ENCODE measurements at places on chromosomes 16 and 17. TPM values are rescaled to one million over a fixed set of nuclear protein-coding genes. Genes with fewer than 3 reads are reported as not detected.
A peak's percentile ranks its signal among the peaks of the same experiment; 100 is the strongest.

The KRTAP2-1 gene
- total RNA-seq, result not detected

DNA sequence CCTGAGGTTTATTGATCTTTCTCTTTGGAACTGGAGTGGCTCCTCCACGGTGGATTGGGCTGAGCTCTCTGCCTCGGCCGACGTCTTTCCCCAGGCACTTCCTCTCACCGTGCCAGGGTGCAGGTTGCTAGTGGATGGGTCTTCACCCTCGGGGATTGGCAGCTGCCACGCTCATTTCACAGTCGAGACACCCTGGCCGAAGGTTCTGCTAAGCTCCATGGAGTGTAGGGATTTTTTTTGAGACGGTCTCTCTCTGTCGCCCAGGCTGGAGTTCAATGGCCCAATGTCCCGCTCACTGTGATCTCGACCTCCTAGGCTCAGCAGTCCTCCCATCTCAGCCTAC is 280.8 kb downstream of the SEC14L1 start:
- no peaks in the 10 kb centered on the region for H3K27me3 ChIP-seq
- H3K27ac ChIP-seq, result peak overlapping the region; percentile 82
- peaks cover 79% of the 10 kb centered on the region for H3K4me1 ChIP-seq
- DNase-seq, result no peak

DNA sequence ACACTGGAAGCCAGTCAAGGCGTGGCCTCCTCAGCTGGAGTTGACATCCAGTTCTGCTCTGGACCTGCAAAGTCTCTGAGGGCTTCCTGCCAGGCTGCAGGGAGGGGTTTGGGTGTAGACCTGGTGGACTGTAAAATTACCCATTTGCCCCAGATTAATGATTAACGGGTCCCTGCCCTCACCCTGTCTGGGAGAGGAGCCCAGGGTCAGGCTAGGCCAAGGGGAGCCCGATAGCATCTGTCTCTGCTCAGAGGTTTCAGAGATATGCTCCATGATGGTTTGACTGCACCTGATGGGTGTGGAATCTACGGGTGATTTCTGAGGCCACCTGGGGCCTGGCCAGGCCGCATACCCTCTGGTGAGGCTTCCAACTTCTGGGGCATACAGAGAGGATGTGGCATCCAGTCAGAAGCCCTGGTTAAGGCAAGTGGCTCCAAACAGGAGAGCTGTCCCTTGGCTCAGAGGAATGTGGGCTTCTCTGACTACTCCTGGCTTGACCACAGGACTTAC is 11.2 kb downstream of the PPY start:
- no peak overlapping the region for H3K4me3 ChIP-seq
- H3K4me1 ChIP-seq, result peaks cover 30% of the 10 kb centered on the region
- no peak overlapping the region for H3K27ac ChIP-seq
- no peaks in the 10 kb centered on the region for H3K36me3 ChIP-seq
- no peak for DNase-seq

The ATF7IP2 gene
- total RNA-seq, result 89.9 TPM

- no peak overlapping the region for H3K4me3 ChIP-seq
- H3K27ac ChIP-seq, result no peak overlapping the region
- no peak for DNase-seq
These were observed 117.7 kb downstream of the ABCC1 start for GRCh38 chr16:16067127-16067526.

DNA sequence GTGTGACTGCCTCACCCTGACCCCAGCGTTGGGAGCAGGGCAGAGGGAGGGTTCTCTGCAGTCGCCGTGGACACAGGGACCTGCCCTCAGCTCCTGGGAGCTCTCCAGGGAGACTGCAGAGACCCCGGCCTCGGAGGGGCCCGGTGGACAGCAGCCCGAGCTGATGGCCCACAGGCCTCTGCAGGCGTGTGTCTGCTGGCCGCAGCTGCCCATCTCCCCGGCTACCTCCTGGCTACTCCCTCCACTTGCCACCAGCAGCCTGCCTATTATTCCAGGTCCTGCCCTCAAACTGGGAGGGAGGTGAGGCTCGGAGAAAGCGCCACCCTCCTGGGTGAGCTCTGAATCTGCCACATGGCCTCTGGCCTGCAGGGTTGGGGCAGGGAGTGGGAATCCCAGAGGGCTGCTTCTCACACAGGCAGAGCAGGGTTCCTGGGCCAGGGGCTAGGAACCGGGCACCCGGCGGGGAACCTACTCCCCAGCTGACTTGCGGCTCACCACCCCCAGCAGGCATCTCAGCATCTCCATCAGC is 7.2 kb downstream of the SLC16A5 start:
- no peak overlapping the region for H3K4me3 ChIP-seq
- no peak overlapping the region for H3K27ac ChIP-seq
- DNase-seq, result no peak
- no peaks in the 10 kb centered on the region for H3K36me3 ChIP-seq
- H3K27me3 ChIP-seq, result no peaks in the 10 kb centered on the region

- no peaks in the 10 kb centered on the region for H3K27me3 ChIP-seq
- no peak overlapping the region for H3K4me3 ChIP-seq
- no peak for DNase-seq
- H3K27ac ChIP-seq, result no peak overlapping the region
These were observed 5.6 kb downstream of the VAC14 start for GRCh38 chr16:70795296-70795912.

- H3K27me3 ChIP-seq, result peaks cover 15% of the 10 kb centered on the region
- H3K4me1 ChIP-seq, result peaks cover 24% of the 10 kb centered on the region
- H3K4me3 ChIP-seq, result peak overlapping the region; percentile 78
- no peak overlapping the region for H3K27ac ChIP-seq
- DNase-seq, result no peak
These were observed 4.6 kb downstream of the ITGA2B start for GRCh38 chr17:44384823-44385286.

DNA sequence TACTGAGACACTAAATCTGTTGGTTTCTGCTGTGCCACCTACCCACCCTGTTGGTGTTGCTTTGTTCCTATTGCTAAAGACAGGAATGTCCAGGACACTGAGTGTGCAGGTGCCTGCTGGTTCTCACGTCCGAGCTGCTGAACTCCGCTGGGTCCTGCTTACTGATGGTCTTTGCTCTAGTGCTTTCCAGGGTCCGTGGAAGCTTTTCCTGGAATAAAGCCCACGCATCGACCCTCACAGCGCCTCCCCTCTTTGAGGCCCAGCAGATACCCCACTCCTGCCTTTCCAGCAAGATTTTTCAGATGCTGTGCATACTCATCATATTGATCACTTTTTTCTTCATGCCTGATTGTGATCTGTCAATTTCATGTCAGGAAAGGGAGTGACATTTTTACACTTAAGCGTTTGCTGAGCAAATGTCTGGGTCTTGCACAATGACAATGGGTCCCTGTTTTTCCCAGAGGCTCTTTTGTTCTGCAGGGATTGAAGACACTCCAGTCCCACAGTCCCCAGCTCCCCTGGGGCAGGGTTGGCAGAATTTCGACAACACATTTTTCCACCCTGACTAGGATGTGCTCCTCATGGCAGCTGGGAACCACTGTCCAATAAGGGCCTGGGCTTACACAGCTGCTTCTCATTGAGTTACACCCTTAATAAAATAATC is 14.6 kb downstream of the STH start:
- no peak for DNase-seq
- no peak overlapping the region for H3K27ac ChIP-seq
- no peaks in the 10 kb centered on the region for H3K36me3 ChIP-seq

GRCh38 chr17:4607773-4608187 is 23.5 kb downstream of the SMTNL2 start:
- H3K4me1 ChIP-seq, result peaks cover 6% of the 10 kb centered on the region
- peaks cover 28% of the 10 kb centered on the region for H3K27me3 ChIP-seq
- no peak for DNase-seq
- no peak overlapping the region for H3K27ac ChIP-seq
- H3K36me3 ChIP-seq, result no peaks in the 10 kb centered on the region
- no peak overlapping the region for H3K4me3 ChIP-seq

GRCh38 chr16:85056211-85056748 is 28.7 kb downstream of the KIAA0513 start:
- H3K4me1 ChIP-seq, result peaks cover 44% of the 10 kb centered on the region
- H3K27me3 ChIP-seq, result no peaks in the 10 kb centered on the region
- no peaks in the 10 kb centered on the region for H3K36me3 ChIP-seq
- peak overlapping the region; percentile 92 for H3K4me3 ChIP-seq
- H3K27ac ChIP-seq, result peak overlapping the region; percentile 94

- no peaks in the 10 kb centered on the region for H3K27me3 ChIP-seq
- no peak for DNase-seq
- no peaks in the 10 kb centered on the region for H3K36me3 ChIP-seq
- H3K4me1 ChIP-seq, result peaks cover 10% of the 10 kb centered on the region
These were observed 218.5 kb upstream of the RPL38 start for GRCh38 chr17:73984941-73985340.

The SLFN5 gene
- 227 TPM for total RNA-seq

GRCh38 chr16:69812688-69813014 is 50.5 kb downstream of the WWP2 start:
- H3K36me3 ChIP-seq, result peaks cover 4% of the 10 kb centered on the region
- H3K4me1 ChIP-seq, result no peaks in the 10 kb centered on the region
- H3K27ac ChIP-seq, result no peak overlapping the region
- H3K27me3 ChIP-seq, result no peaks in the 10 kb centered on the region
- H3K4me3 ChIP-seq, result no peak overlapping the region

- H3K4me3 ChIP-seq, result peak overlapping the region; percentile 92
- peak overlapping the region; percentile 81 for H3K27ac ChIP-seq
- no peaks in the 10 kb centered on the region for H3K36me3 ChIP-seq
- H3K27me3 ChIP-seq, result peaks cover 8% of the 10 kb centered on the region
These were observed 1.1 kb downstream of the CCL4 start for GRCh38 chr17:36104701-36105181.

DNA sequence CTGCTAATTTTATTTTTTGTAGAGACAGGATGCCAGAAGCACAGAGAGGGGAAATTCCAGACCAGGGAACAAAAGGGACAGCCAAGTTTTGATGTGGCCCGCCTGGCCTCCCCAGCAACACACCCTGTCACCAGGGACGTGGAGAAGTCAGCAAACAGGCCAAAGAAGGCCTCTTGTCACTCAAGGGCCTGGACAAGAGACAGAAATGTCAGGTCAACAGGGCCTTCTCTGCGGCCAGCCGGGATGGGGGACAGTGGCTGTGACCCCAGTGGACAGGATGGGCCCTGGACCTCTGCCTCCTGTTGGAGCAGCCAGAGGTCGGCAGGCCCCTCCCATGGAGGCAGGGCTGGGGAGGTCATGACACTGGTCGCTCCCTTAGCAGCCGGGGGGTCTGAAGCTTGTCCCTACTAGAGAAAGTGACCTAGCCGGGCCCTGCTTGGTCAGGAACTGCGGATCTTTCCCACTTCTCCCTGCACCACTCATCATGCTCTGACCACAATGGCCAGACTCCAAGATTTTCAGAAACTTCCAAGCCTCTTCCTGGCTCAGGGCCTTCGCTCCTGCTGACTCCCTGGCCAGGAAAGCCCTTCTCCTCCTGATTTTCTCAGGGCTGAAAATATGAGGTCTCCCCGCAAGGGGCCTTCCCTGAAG is 9.2 kb upstream of the TVP23A start:
- H3K27ac ChIP-seq, result no peak overlapping the region
- no peak overlapping the region for H3K4me3 ChIP-seq
- no peak for DNase-seq
- H3K36me3 ChIP-seq, result no peaks in the 10 kb centered on the region
- no peaks in the 10 kb centered on the region for H3K27me3 ChIP-seq

DNA sequence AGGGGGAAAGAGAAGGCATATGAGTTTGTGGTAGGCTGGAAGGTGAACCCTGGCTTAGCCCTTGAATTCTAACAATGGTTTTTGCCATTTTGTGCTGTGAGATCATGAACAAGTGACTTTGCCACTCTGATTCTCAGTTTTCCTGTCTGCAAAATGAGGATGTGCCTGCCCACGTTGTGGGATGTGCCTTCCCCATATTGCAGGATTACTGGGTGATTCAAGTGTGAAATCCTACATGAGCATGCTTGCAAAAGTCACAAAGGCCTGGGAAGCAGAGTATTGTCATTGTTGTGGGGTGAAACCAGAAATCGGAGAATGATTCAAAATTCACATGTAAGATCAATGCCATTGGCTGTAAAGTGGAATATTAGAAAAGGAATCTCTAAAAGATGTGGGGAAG is 28.6 kb upstream of the TVP23A start:
- H3K27ac ChIP-seq, result no peak overlapping the region
- no peak for DNase-seq
- H3K4me1 ChIP-seq, result peaks cover 3% of the 10 kb centered on the region

The TMC6 gene
- 809 TPM for total RNA-seq

GRCh38 chr17:66309793-66310192 is 7.4 kb downstream of the PRKCA start:
- DNase-seq, result no peak
- H3K27ac ChIP-seq, result peak overlapping the region; percentile 95
- H3K4me1 ChIP-seq, result peaks cover 93% of the 10 kb centered on the region
- no peak overlapping the region for H3K4me3 ChIP-seq
- peaks cover 42% of the 10 kb centered on the region for H3K36me3 ChIP-seq

The TBC1D3C gene
- 4.3 TPM for total RNA-seq

The SOST gene
- total RNA-seq, result not detected

The OR3A2 gene
- total RNA-seq, result 5.1 TPM

DNA sequence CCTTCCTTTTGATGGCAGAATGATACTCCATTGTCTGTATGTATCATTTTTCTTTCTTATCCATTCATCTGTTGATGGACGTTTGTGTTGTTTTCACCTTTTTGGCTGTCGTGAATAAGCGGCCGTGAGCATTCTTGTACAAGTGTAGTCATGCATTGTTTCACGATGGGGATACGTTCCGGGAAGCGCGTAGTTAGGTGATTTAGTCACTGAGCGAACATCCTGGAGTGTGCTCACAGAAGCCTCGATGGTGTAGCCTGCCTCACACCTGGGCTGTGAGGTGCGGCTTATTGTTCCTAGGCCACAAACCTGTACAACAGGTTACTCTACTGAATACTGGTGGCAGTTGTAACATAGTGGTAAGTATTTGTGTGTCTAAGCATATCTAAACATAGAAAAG is 136.5 kb downstream of the CMIP start:
- DNase-seq, result no peak
- no peaks in the 10 kb centered on the region for H3K27me3 ChIP-seq
- no peak overlapping the region for H3K4me3 ChIP-seq
- no peaks in the 10 kb centered on the region for H3K36me3 ChIP-seq

GRCh38 chr16:48535831-48536613 is 74.0 kb downstream of the N4BP1 start:
- DNase-seq, result no peak
- H3K4me1 ChIP-seq, result peaks cover 46% of the 10 kb centered on the region
- H3K27ac ChIP-seq, result no peak overlapping the region
- peak overlapping the region; percentile 48 for H3K4me3 ChIP-seq

GRCh38 chr17:3885970-3886369 is 6.9 kb downstream of the CAMKK1 start:
- H3K27me3 ChIP-seq, result no peaks in the 10 kb centered on the region
- no peak overlapping the region for H3K27ac ChIP-seq
- no peaks in the 10 kb centered on the region for H3K36me3 ChIP-seq

GRCh38 chr16:79801646-79802045 is 201.1 kb upstream of the MAF start:
- no peak overlapping the region for H3K27ac ChIP-seq
- DNase-seq, result no peak
- H3K36me3 ChIP-seq, result no peaks in the 10 kb centered on the region
- no peak overlapping the region for H3K4me3 ChIP-seq
- no peaks in the 10 kb centered on the region for H3K4me1 ChIP-seq
- no peaks in the 10 kb centered on the region for H3K27me3 ChIP-seq

- H3K27me3 ChIP-seq, result no peaks in the 10 kb centered on the region
- DNase-seq, result no peak
- no peak overlapping the region for H3K4me3 ChIP-seq
- no peak overlapping the region for H3K27ac ChIP-seq
These were observed 9.3 kb downstream of the PDF start for GRCh38 chr16:69321080-69321479.

The TEX19 gene
- not detected for total RNA-seq

- H3K27me3 ChIP-seq, result peaks cover 13% of the 10 kb centered on the region
- H3K27ac ChIP-seq, result no peak overlapping the region
- no peak for DNase-seq
- no peak overlapping the region for H3K4me3 ChIP-seq
- no peaks in the 10 kb centered on the region for H3K36me3 ChIP-seq
- peaks cover 6% of the 10 kb centered on the region for H3K4me1 ChIP-seq
These were observed 6.7 kb downstream of the EPN2 start for GRCh38 chr17:19243838-19244237.

Data from naive thymus-derived CD8-positive, alpha-beta T cell (primary cell).